ENCODE measurements at places on chromosomes 4 and X. TPM values are rescaled to one million over a fixed set of nuclear protein-coding genes. Genes with fewer than 3 reads are reported as not detected.

Gene RBMXL3
- total RNA-seq, result not detected

Gene RBM46
- total RNA-seq, result not detected

Gene BMP3
- total RNA-seq, result not detected

Gene TXK
- total RNA-seq, result 0.04 TPM

Gene GLOD5
- total RNA-seq, result not detected

Gene C4orf36
- 0.40 TPM for total RNA-seq

Gene PIR
- total RNA-seq, result 141 TPM

Gene SPIN4
- total RNA-seq, result 2.2 TPM

Gene EGFL6
- not detected for total RNA-seq

DNA sequence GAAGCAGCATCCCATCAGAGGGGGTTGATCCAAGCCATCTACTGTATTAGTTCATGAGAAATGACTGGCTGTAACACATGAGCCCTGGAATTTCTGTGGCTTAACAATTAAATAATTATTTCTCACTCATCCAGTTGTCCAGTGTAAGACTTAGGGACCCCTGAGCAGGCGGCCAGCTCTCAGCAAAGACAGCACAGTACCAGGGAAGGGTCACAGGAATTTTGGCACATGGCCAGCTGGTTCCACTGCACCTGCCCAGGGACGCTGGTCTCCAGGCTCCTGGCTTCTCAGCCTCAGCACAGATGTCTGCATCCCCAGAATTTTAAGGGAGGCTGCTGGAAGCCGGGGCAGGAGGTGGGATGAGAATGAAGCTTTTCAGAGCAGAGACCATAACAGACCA, 93.7 kb upstream of the DHRSX start:
- no peak for DNase-seq

GRCh38 chr4:126738926-126739325, 893.8 kb upstream of the INTU start:
- no peak for DNase-seq

DNA sequence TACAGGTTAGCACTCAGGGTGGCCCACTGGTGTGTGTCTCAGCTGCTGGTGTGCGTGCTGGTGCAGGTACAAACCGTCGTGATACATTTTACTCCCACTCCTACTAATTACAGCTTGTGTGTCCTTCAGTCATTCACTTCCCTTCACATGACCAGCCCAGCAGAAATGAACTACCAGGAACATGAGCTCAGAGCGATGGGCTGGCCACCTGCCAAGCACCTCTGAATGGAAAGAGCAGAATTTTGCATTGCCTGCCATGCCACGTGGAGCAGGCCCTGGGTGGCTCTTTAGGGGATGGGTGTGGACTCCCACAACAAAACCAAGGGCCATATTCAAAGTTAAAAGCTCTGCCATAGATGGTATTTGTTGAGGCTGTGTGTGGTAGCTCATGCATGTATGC, 58.9 kb upstream of the PGM2 start:
- no peak for DNase-seq

DNA sequence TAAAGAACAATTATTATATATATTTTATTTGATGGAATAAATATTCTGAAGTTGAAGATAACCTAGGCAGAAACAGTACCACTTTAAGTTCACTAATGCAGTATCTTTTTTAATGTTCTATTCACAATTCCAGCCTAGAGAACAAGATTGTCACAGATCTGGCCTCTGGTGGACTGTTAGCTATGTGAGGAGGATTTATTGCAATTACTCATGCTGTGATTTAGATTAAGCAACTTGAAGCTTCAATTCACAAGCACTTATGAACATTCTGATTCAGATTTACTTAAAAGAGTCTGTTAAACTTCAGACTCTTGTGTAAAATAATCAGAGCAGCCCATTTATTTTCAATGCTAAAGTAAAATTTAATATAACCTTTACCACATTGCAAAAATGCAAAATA, 1489.8 kb downstream of the STIM2 start:
- DNase-seq, result no peak

GRCh38 chr4:95638920-95639501, 90.2 kb upstream of the UNC5C start:
- no peak for DNase-seq

DNA sequence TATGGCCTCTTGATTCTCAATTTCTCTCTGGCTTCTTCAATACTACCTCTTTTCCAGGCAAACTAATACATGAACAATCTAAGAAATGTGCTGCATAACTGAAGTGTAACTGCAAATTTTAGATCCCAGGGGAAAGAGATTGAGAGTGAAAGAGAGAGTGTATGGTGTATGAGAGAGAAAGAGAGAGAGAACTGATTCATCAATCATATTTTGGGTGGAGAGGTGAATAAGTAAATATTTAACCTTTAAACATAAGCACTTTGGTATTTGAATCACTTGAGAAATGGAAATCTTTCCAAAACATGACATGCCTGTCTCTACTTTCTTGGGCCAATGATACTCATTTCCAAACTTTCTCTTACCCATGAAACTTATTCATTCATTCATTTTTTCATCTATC, 147.2 kb upstream of the DIPK2B start:
- no peak for DNase-seq

DNA sequence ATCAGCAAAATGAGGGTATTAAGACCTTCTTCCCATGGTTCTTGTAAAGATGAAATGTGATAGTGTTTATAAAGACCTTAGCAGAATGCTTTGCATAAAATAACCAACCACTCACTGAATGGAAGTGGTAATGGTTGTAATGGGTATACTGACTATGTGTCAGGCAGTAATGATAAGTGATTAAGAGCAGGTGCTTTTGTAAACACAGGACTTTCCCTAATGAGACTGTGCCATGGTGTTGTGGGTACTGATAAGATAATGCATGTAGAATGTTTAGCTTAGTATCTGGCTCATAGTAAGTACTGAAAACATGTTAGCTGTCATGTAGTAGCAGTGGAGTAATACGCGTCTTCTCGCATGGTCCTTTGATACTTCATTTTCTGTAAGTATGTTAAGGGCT, 6.9 kb downstream of the LSM6 start:
- DNase-seq, result no peak

DNA sequence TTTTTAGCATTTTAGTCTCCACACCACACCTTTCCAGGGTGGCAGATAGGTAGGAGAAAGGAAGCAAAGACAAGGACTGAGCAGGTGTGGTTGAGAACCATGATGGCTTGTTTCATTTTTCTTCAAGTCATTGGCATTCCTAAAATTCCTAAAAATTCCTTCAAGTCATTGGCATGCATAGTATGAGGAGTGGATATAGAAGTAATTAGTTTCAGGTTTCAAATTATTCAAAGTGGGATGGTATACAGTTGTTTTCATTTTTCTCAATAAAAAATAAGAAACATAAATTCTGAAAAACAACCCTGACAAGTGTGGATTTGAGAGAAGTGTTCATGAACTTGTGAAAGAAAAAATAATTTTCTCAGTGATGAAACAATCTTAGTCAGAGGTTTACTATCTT, 22.3 kb upstream of the HERC3 start:
- DNase-seq, result no peak

GRCh38 chr4:20271950-20272349, 20.2 kb downstream of the SLIT2 start:
- DNase-seq, result no peak

DNA sequence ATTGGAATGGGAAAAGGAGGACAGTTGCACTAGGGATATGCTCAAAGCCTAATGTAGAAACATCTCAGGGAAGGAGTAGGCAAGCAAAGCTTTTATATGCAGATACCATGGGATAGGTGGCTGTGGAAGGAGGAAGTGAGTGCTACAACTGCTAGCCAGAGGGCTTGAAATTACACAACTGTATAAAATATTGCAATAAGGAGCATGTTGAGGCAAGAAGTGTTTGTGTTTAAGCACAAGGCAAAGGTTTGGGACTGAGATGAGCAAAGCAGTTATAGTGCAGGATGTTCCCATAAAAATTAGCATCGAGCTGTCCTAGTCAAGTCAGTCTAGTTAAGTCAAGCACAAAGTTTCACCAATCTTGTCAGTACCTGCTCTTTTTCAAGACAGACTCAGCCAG, 35.6 kb upstream of the DCAF8L1 start:
- DNase-seq, result no peak

Measured in pulmonary artery endothelial cell (primary cell).